ENCODE measurements at places on chromosomes 1 and 21.

DNA sequence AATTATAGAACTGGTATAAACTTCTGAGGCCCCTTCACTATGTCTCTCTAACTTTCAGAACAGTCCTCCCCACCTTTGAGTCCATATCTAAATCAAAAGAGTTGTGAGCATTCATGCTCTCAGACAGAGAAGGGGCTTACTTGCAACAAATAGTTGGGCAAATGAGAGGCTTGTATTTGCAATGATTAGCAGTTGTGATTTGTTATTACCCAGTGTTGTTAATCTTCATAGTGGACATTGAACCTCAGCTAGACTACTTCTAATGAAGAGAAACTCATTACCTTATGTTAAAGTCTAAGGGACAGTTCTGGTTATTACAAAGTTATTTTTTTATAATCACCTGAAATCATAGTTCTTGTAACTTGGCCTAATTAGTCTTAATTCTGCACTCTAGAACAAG lies 114.5 kb downstream of the RABGAP1L start:
- no peak for DNase-seq

DNA sequence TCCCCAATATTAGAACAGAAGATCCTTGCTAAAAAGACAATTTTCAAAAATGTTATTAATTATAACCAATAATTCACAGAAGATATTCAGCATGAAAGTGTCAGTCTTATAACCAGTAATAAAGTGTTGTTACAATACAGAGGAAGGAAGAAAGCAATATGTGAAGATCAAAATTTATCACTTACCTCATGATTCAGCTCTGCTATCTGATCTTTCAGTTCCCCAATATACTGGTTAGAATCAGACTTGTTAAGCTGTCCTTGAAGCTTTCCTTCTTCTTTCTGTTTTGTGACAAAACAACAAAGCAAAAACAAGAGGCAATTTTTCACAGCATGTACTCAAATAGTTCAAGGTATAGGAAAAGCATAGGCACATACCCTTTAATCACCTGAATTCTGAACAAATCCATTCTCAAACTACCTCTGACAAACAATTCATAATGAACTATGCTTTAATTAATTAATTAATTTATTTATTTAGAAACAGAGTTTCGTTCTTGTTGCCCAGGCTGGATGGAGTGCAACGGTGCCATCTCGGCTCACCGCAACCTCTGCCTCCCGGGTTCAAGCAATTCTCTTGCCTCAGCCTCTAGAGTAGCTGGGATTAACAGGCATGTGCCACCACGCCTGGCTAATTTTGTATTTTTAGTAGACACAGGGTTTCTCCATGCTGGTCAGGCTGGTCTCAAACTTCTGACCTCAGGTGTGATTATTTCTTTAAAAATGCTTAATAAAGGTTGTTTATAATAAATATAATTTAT lies 76.9 kb upstream of the GFI1 start:
- DNase-seq, result no peak

DNA sequence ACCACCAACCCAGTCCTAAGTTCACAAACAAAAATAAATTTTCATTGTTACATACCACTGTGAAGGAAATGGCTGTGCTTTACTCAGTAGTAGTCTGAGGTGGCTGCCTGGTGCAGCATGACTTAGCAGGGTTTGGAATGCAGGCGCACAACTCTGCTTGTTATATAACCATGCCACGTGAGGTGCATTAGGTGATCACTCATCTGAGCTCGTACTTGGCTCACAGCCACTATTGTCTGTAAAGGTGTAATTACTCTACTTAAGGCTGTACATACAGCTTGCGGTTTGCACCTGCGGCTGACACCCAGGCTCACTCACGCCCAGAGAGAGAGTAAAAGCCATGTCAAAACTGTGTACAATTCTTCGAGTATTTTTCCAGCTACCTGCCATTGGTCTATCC lies 599.4 kb downstream of the LTN1 start:
- DNase-seq, result no peak

DNA sequence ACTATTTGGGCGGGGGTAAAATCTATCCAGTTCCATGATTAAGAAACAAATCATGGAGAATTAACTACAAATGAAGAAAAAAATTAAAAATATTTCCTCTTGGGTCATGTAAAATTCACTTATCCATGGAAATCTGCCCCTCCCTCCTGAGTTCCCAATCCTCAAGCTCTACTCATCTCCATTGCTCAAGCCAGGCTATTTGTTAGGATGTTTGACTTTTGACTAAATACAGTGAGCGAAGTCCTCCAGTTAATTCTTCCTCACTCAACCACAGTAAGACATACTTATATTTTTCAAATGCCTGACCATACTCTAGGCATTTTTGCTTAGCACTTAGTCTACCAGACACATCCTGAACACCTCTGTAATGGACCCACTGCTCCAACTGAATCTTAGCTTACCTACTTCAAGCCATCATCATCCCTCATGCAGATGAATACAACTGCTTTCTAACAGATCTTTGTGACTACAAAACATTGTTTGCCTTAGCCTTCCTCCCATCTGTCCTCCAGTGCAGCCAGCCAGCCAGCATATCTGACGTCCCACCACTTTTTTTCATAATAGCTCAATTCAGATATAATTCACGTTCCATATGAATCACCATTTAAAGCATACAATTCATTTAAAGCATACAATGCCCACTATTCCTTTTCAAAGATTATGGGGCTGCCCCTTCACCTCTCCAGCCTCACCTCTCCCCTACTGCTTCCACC lies 154.2 kb downstream of the RERE start:
- DNase-seq, result no peak
